Activated T-cell treated with anti-CD3 and anti-CD28 coated beads for 4 hours (primary cell): ENCODE measurements at places on chromosomes 3 and 15.

DNA sequence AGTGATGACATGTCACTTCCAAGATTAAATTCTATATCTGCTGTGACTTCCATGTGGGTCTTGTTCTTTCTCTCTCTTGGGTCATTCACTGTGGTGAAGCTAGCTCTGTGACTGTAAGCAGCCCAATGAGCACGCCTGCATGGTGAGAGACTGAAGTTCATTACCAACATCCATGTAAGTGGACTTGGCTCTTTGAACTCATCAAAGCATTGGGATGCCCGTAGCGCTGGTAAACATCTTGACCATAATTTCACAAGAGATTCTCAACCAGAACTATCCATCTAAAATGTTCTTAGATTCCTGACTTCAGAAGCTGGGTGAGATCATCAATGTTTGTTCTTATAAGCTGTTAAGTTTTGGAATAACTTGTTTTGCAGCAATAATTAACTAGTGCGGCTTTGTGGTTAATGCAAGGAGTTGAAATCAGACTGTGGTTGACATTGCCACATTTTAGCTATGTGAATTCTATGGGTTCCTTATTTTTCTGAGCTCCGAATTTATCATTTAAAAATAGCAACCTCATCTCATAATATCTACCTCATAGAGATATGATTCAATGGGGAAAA is 31.6 kb upstream of the LRRC3B start:
- no peak for DNase-seq

- no peak for DNase-seq
Measured at GRCh38 chr3:23991683-23992628, 46.9 kb downstream of the NR1D2 start.

DNA sequence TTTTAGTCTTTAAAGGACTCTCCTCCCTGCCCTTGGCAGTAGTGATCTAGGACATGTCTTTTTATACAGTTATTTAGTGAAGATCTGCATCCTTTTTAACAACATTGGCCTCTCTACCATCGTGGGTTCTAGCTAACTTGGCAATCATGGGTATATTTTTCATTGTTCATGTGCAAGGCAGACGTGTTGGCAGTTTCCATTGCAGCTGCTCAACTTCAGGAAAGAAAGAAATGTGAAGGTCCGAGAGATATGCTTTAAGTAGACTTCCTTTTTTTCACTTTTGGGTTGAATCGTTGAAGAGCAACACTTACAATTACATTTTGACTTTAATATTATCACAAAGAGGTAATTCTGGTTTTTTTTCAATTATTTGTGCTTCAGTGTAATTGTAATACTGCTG is 172.6 kb downstream of the SATB1 start:
- DNase-seq, result no peak

- DNase-seq, result no peak
Measured at GRCh38 chr3:66629150-66629981, 128.5 kb upstream of the LRIG1 start.

DNA sequence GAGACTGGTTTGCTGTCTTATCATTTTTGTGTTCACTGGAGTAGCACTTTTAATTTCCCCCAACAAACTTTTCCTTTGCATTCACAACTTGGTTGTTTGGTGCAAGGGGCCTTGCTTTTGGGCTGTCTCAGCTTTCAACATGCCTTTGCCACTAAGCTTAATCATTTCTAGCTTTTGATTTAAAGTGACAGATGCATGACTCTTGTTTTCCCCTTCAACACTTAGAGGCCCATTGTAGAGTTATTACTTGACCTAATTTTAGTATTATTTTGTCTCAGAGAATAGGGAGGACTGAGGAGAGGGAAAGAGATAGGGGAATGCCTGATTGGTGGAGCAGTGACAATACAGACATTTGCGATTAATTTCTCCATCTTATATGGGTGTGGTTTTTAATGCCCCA is 340.1 kb upstream of the MANF start:
- DNase-seq, result no peak
